ENCODE measurements at places on chromosomes 7 and 10.

DNA sequence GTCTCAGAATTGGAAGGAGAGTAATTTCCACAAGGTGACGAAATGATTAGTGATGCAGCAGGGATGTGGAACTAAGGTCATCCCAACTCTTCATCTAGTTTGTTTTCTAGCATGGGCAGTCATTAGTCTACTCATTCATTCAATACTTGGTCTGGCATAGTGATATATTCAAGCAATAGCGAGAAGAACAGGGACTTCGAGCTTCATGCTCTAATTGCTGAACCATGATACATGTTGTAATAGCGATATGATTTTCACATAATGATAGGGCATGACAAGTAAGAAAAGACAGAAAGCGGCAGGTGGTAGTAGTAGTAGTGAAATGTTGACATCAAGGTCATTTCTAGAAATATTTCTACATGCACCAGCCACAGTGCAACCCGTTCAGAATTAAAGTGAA is 652.1 kb downstream of the PHTF2 start:
- DNase-seq: no peak

GRCh38 chr7:92092210-92092609 is 42.1 kb downstream of the CYP51A1 start:
- DNase-seq: no peak

DNA sequence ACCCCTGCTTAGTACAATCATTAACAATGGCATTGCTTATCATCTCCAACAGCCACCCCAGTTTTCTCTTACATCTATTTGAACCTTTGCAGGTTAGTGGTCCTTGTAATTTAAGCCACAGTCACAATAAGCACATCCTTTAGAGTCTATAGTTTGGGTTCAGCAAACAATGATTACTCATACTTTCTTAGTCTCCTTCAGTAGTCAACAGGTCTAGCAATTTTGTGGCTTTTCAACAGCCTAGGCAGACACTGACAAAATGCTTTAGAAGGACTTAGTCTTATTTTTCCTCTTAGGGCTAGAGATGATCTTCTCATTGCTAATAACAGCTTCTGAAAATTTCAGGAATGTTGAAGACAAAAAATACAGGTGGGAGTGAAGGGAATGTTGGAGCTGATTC is 32.3 kb upstream of the FAM204A start:
- no peak for DNase-seq

DNA sequence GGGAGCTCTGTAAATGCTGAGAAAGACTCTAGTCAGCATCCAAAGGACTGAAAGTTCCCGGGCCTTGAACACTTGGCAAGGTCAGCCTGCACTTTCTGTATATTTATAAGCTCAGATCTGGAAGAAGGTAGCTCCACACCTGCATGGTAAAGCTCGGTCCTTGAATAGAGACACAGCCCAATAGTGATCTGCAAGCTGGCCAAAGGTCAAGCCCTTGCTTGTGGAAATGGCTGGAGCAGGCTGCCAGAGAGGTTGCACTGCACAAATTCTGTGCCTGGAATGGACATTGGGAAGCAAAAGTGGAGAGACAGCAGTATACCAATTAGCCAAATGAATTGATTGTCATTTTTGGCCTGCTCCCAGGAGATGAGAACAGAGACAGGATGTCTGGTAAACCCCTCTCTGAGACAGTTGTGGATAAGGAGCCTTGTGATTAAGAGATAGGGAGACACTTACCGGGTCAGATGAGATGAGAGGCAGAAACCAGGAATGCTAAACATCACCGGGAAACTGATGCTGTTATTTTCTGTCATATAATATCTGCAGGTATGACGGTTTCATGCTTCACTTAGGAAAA is 8.0 kb upstream of the FRA10AC1 start:
- no peak for DNase-seq

- DNase-seq: no peak
These were observed 11.2 kb downstream of the SEMA3C start for GRCh38 chr7:80907612-80908011.
